ENCODE measurements at places on chromosomes 3 and 15.

- DNase-seq: no peak
Observed at GRCh38 chr15:100994597-100995446, 75.7 kb downstream of the LRRK1 start.

- no peak for DNase-seq
Observed at GRCh38 chr3:158846803-158847451, 45.1 kb downstream of the MFSD1 start.

- no peak for DNase-seq
Observed at GRCh38 chr15:89395461-89395871, 60.8 kb upstream of the POLG start.

- no peak for DNase-seq
Observed at GRCh38 chr3:157330206-157330605, 106.4 kb upstream of the PTX3 start.

DNA sequence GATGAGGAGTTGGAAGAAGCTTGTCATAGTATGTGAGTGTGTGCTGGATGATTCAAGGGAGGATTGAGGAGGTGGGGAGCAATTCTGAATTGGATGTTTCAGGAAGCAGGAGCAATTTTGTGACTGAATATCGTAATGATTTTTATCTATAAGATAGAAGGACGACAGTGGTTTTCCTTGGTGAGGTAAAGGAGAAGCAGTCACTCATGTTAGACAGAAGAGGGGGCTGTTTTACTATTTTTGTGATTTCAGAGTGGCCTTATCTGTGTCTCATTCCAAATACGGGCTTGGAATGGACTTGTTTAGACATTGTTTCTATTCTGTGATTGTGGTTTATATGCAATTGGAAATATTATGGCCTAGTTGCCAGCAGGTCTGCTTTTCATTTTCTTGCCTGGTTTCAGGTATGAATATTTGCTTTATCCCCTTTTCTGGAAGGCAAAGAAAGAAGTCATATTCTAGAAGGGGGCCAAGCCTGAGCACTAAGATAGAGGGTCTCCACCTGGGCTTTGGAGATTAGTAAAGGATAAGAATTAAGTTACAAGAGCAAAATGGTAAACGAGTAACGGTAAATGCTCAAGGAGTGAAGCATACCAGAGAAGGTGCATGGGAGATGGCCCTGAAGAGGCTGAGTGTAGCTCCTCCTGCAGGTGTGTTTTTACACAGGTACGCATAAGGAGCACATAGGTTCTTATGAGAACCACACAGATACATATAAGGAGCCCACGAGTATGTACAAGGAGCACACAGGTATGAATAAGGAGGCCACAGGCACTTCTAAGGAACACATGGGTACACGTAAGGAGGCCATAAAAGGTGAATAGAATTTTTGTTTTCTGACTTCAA lies 124.6 kb upstream of the KCNAB1 start:
- DNase-seq: no peak

DNA sequence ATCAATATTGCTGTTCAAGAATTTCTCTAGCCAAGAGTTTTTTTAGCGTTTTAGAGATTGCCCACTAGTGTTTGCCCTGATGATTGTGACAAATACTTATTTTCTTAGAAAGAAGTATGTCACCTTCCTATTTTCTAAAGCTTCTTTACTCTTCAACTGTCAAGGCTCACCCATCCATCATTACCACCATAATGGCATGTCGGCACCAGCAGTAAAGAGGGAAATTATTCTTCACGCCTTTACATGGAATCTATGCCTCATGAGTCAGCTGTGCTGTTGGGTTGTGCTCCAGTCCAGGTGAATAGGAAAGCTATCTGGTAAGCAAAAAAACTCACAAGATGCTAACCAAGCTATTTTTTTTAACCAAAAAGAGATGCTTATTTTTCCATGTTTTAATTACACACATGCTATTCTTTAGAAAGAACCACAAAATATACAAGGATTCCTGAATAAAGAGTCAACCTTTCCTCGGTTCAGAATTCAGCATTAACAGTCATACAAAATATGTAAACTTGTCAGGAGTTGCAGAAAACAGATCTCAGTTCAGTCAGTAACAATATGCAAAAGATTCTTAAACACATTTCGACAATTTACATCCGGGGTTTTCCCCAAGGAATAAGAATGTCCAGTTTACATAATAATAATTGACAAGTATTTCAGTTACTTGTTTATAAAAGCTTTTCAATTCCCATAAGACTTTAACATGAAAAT lies 128.0 kb downstream of the ATP8B4 start:
- no peak for DNase-seq

DNA sequence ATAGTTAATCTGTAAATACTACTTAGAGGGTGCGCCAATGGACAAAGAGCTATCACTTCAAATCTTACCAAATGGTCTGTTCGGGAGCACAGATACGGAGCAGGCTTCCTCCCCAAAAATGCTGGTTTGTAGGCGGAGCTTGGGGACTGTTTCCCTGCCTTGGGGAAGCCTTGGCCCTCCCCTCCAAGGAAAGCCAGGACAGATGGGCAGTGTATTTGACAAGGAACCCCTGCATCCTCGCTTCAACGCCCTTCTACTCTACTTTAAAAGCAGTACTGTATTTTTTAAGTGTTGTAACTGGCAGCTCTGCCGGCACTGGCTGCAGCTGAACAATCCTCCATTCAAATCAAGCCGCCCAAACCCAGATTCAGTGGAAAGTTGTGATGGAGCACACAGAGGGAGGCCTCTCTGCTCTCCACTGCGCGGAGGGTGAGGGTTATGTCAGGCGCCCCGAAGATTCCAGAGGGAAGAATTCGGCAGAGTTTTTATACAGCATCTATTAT lies 83.1 kb upstream of the FNDC3B start:
- peak; percentile 29 for DNase-seq

- DNase-seq: no peak
Observed at GRCh38 chr3:9828801-9829755, 14.7 kb downstream of the RPUSD3 start.

- DNase-seq: no peak
Observed at GRCh38 chr3:152857082-152857481, 22.2 kb downstream of the P2RY1 start.

DNA sequence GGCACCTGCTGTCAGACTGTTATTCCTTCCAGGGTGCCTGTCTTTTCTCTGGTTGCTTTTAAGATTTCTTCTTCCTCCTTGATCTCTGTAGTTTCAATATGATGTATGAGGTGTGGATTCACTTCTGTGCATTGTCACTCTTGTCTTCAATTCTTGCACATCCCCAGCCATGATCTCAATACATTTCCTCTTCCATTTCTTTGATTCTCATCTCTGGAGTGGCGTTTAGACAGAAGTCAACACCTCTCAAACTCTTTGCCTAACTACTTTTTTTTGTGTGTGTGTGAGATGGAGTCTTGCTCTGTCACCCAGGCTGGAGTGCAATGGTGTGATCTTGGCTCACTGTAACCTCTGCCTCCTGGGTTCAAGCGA lies 224.4 kb upstream of the LYSMD4 start:
- DNase-seq: no peak

DNA sequence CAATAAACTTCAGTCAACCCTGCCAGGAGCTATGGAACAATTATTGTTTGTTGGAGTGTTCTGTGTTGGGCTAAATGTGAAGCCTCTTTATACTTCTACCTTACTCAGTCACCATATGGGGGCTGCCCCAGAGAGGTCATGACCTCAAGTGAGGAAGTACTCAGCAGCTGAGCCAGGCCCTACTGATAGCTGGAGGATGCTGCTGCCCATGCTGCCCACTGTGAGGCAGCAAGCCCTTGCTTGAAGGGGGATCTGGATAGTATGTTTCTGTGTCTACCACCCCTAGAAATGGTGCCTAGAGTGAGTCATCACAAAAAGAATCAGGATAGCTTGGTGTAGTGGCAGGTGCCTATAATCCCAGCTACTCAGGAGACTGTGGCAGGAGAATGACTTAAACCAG lies 4.5 kb upstream of the RPL24 start:
- DNase-seq: no peak

- DNase-seq: no peak
Observed at GRCh38 chr3:129006864-129007263, 5.8 kb downstream of the EFCC1 start.

DNA sequence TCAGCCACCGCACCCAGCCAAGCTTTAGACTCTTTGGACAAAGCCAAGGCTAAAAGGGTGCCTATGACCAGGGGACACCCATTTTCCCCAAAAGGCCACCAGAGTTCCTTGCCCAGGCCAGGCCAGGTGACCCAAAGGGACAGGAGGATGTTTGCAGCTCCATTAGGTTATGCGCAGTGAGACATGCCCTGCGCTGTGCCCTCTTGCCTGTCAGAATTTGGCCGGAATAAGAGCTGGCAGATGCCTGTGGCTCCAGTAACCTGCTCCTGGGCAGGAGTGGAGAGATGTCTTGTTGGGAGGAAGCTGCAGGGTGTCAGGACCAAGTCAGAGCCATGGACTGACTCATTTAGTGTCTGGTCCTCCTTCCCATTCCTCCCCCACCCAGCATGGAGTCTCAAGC lies 20.5 kb downstream of the DNASE1L3 start:
- DNase-seq: no peak

DNA sequence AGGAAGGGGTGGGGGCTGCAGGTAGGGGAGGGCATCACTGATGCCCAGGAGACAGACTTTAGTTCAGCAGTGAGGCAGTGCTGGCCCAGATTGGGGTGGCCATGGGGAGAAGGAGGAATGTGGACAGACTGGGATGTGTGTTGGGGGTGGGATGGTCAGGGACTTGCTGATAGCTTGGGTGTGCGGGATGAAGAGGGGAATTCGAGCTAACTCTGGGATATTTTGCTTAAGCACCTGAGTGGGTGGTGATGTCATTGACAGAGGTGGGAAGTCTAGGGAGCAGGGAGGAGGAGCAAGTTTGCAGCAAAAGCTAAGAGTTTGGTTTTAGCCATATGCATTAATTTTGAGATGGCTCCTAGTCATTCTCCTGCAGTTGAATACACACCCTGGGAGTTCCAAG lies 207.5 kb downstream of the RPLP1 start:
- DNase-seq: no peak

- DNase-seq: no peak
Observed at GRCh38 chr3:37347941-37348340, 173.6 kb upstream of the LRRFIP2 start.

DNA sequence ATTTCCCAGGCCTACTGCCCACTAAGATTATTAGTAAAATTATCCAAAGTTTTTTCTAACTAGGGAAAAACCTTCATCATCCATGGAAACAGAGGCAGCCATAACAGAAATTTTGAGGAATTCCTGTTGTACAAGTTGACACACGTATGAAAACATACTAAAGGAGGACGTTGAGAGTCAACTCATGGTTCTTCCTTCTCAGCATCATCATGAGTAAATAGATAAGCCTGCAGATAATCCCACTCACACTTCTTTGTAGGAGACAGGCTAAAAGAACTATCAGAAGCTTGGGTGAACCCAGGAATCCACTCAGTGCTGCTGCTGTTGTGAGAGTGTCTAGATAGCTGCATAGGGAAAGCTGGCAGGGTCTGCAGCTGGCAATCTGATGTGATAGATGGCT lies 694.8 kb upstream of the NR2F2 start:
- DNase-seq: no peak

DNA sequence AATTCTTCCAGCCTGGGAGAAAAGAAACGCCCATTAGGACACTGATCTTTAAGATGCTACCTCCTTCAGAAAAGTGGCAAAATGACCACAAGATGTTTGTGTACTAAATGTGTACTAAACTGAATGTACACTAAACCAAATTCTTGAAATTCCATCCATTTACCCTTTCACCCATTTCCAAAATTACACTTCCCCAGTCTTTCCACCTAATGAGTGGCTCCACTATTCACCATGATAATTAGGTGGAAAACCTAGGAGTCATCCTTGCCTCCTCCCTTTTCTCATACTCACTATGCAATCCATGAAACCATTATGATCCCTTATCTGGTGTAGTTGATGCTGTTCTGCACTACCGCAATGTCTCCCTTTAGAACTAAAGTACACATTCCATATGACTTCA lies 452.1 kb upstream of the THBS1 start:
- no peak for DNase-seq

DNA sequence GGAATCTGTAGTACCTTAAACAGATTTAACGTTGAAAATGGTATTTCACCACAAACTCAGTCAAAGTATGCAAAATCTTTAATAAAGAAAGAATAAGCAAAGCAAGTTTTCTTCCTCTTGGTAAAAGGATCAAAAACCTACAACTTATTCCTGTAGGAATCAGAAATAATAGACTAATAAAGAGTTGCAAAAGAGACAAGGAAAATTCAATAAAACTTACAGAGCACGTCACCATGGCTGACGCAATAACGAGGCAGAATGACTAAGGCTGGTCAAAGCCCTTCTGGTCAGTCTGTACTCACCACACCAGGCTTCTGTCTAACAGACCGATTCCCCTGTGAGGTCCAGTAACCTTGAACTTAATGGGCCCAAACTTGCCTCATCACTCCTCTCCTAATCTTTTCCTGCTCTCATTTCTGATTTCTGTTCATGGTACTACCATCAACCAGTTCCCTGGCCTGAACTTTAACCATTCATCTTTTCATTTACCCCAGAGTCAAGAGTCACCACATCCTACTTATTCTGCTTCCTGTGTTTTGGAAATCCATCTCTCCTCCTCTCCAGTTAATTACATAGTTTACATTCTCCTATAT lies 5.0 kb downstream of the MASP1 start:
- no peak for DNase-seq

GRCh38 chr15:93347986-93348385 lies 259.0 kb upstream of the RGMA start:
- no peak for DNase-seq

GRCh38 chr3:47324278-47324865 lies 41.6 kb downstream of the KLHL18 start:
- DNase-seq: peak; percentile 63

DNA sequence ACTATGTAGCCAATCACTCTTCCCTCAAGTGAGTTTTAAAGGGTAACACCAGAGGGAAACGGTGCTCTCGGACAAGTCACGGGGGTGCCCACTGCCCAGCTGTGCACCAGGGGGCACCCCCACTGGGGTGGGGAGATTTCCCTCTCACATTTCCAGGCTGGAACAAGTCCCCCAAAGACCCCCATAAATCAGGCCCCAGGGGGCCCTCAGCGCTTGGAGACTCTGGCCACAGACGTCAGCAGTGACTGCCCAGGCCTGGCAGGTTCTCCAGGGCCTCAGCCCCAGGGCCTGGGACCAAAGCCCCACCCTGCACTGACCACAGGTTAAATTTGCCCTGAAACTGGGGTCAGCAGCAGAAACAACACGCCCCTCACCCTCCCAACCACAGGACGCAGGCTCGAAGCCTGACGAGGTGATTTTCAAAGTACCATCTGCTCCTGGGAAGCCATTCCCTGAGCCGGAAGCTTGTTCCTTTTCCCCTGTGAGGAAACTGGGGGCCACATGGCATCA lies 17.0 kb downstream of the XXYLT1 start:
- no peak for DNase-seq

Data from globus pallidus (tissue), 1 donor.